ENCODE measurements at places on chromosomes 7 and 10.

DNA sequence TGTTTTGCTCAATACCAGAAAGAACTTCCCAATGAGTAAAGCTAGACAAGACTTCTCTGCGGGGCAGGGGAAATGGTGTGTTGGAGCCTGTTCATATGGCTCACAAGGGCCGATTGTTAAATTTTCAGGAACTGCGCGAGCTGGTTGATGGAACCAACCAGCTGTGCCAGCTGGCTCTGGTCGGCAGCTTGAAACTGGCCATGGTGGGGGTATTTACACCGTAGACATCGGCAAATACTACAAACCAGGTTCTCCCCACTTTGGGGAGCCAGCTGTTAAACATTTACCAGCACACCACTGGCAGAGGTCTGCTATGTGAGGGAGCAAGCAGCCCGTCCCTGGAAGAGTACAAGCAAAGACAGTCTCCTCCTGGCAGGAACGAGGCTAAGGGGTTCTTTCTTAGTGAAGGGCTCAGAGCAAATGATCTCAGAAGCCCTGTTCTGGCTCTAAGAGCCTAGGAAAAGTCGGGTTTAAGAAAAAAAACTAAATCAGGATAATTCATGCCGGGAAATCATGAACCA is 8.8 kb upstream of the ZMIZ1 start:
- no peak for DNase-seq

- DNase-seq: no peak
Observed at GRCh38 chr10:44132361-44133289, 252.3 kb downstream of the CXCL12 start.

- no peak for DNase-seq
Observed at GRCh38 chr7:112630565-112630964, 149.8 kb downstream of the LSMEM1 start.

- DNase-seq: no peak
Observed at GRCh38 chr7:101673951-101674350, 44.9 kb upstream of the MYL10 start.

- DNase-seq: no peak
Observed at GRCh38 chr7:25622695-25623094, 394.4 kb upstream of the NPVF start.

DNA sequence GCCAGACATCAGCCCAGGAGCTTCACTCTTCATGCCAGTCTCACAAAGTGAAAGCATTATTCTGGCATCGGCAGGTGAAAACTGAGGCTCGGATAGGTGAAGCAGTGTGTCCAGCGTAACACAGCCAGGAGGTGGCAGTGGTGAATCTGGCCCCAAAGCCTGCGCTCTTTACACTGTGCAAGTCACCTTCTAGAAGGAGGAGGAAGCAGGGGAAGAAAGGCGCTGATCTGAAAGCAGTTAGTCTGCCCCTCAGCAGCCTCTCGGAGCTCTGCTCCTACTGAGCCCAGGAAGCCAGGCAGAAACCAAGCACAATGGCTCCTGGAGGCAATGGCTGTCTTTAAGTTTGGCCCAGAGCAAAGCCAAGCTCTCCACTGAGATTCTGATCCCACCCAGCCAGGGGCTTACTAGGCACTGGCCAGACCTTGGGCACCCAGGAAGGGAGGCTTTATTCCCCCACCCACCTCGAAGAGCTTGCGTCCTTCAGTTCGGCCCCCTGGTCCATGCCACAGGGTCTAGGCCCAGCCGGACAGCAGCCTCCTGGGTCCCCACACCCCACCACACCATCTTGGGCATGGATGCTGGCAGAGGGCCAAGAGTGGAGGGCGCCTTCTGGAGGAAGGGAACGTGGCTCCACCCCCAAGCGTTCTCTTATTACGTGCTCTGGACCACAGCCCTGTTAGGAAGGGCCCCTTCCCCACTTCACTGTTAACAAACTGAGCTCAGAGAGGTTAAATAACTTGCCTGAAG is 104.5 kb downstream of the GRID1 start:
- DNase-seq: no peak

- no peak for DNase-seq
Observed at GRCh38 chr7:120413164-120413563, 140.2 kb downstream of the KCND2 start.

GRCh38 chr7:30683816-30684215 is 1.6 kb upstream of the CRHR2 start:
- no peak for DNase-seq

- DNase-seq: no peak
Observed at GRCh38 chr7:157396316-157397035, 59.7 kb downstream of the DNAJB6 start.

DNA sequence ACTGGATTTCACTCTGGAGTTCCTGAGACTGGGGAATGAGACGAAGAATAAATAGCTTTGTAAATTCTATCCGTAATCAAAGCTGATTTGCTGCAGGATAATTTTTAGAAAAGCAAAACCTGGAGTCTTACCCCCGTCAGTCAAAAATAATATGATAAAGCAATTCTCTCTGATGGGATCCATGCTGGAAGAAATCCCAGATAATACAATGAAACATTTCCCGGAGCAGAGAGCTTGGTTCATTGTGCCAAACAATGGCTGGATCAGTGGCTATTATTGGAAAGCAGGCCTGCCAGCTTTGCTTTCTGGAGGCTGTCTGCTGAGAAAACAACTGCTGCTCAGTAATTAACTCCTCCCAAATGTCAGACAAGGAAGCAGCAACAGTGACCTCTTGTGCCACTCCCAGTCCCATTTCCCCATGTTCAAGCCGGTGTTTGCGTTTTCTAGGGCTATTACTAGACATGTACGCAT is 609.4 kb upstream of the PCDH15 start:
- peak; percentile 64 for DNase-seq
